Naive thymus-derived CD8-positive, alpha-beta T cell (primary cell): ENCODE measurements at places on chromosomes 12 and 14.

- DNase-seq: no peak
Observed at GRCh38 chr14:32702562-32702961, 236.1 kb upstream of the NPAS3 start.

DNA sequence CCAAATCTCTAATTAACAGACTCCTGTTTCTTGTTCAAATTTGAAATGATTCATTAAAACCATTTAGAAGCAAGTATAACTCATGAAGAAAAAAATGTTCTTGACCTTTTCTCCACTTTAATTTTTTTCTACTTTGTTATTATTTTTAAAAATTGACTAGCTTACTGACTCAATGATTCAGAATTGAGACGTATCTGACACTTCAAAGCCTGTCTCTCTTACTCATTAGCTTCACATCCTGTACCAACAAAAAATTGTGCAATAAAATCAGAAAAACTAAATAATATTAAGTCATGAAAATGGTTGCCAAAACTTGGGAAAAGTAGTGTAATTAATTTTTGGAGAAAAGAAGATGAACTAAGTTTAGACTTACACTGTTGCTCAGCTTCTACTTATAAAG is 331.2 kb downstream of the SLC16A7 start:
- no peak for DNase-seq

DNA sequence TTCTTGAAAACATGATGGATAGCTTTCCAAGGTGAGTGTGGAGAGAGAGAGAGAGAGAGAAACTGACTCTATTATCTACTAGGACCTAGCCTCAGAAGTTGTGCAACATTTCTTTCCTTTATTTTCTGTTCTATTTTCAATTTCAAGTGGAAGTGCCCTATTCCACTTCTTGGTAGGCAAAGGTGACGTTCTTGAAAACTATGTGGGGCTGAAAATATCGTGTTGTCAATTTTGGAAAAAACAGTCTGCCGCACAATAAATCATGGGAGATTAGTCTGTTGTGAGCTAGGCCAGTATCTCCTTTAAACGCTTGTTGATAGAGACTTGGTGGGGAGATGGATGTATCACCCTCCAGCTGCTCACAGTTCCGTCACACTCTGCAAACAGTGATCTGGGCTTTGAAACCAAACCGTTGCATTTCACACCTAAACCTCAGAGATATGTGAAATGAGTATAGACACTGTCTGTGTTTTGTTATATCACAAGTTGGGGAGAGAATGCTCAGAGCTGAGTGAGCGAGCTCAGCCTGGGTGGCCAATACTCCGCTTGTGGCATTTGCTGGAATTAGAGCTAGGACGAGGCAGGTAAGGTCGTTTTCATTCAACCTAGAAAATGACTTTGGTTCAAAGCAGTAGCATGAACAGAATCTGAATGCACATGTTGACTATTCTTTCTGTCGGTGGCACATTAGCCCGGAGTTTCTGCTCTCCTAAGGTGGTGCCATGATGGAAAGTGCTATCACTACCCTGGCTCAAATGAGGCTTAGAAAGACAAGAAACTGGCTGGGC is 75.1 kb upstream of the ST8SIA1 start:
- no peak for DNase-seq

- DNase-seq: no peak
Observed at GRCh38 chr14:105854600-105855245, 328.3 kb downstream of the TMEM121 start.

DNA sequence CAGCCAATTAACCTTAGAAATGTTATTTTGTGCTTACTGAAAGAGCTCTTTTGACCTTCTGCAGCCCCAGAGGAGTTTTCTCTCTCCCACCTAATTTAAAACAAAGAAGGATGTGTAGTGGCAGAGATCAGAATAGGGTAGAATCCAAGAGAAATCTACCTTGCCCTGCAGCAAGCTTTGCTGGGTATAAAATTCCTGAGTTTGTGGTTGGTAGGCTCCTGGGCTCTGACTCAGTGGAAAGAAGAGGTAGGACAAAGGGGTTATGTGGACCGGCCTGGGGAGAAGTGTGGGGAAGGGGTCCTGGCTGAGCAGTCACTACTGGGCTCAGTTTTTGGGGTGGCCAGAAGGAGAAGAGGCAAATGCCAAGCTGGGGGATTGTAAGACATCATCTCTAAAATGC is 46.8 kb downstream of the IRF2BPL start:
- no peak for DNase-seq

- no peak for DNase-seq
Observed at GRCh38 chr12:17079251-17079909, 473.4 kb upstream of the LMO3 start.

GRCh38 chr14:81384900-81385299 is 15.2 kb downstream of the STON2 start:
- DNase-seq: no peak

DNA sequence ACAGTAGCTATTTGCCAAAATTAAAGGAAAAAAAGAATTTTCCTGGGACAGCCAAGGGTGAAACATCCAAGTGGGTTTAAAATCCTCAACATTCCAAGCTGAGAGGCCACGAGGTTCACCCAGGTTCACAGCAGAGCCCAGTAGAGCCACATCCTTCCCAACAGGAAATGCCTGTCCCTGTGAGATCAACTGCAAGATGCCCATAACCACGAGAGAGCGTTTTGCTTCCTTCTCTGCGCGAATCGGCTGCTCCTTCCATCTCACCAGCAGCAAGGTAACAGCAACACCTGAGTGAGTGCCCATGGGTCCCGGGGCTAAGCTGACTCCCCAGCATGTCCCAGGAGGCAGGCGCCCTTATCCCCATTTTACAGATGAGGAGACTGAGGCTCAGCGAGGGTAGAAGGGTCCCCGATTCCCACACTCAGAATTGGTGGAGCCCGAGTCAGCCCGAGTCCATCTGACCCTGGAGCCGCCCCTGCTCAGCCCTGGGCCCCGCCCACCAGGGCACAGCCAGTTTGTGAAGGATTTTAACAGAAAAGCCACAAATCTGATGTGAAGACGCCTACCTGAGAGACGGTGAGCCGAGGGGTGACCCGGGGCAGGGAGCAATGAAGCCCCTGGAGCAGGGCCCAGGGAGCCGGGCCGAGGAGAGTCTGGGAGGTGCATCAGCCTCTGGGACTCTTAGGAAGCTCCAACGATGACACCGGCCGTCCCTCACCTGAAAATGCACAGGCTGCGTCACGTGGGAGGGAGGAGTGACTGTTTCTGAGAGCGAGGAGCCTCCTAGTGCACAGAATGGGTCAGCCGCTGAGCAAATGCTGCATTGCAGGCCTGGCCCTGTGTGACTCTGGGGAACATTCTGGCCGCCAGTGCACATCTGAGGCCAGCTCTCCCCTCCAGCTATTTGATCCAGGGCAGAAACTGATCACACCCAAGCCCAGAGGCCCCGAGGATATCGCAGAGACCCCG is 236.9 kb upstream of the SFSWAP start:
- no peak for DNase-seq

GRCh38 chr14:103362780-103363179 is 22.4 kb upstream of the MARK3 start:
- no peak for DNase-seq
